ENCODE measurements at places on chromosomes 1 and 21.

GRCh38 chr1:48341221-48341620 lies 118.7 kb downstream of the SLC5A9 start:
- DNase-seq, result no peak

DNA sequence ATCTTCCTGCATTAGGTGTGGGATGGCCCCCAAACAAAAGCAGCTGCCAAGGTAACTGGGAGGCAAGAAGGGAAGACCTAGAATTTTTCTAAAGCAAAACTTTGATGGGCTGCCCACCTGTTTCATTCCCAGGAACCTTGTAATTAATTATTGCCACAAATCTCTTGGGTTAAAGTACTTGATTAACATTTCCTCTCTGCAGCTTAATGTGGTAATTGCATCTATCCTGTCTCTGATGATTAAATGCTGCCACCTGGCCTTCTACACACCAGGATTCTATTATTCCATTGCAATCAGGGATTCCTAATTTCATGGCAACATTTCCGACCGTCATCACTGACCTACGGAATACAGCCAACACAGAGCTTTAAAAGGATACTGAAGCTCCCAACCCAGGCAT lies 68.3 kb upstream of the RC3H1 start:
- DNase-seq, result no peak

GRCh38 chr1:101520302-101520701 lies 283.5 kb downstream of the S1PR1 start:
- peak; percentile 27 for DNase-seq

- no peak for DNase-seq
Observed at GRCh38 chr1:41613689-41614574, 129.4 kb upstream of the EDN2 start.

DNA sequence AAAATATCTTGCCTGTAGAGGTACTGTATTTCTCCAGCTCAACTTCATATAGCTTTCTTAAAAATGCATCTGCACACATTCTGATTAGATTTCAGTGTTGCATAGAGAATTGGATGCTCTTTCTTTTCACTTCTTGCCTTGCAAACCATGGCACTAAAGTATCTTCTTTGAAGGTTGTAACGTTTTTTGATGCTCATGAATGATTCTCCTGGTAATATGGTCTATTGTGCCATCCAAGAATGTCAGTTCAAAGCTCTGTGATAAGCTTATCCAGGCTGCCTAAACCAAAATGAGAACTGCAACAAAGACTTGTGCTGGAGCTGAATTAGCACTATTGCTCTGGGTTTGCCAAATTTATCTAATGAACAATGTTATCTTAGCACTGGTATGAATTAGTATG lies 1.9 kb downstream of the SGIP1 start:
- DNase-seq, result no peak

- no peak for DNase-seq
Observed at GRCh38 chr1:10615332-10615731, 140.6 kb downstream of the PEX14 start.
